ENCODE measurements at places on chromosomes 1 and 21.

DNA sequence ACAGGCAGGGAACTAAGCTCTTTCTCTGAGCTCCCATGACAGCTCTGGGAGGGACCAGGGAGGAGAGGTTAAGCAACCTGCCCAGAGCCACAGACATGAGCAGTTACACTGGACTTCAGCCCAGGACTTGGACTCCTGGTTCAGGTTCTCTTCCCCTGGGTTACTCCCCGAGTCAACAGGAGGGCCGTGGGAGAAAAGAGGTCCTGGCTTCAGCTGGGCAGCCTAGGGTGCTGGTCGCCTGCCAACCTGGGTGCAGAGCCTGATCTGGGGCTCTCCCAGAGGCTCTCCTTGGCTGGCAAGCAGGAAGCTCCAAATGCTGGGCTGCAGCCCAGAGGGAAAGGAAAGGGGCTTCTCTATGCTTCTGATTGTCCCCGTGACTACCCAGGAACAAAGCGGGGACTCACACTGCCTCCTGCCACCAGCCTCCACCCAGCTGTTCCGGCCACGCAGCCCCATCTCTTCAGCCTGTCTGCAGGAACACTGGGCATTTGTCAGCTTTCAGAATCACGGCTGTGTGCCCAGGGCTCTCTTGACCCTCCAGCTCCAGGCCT, 141.8 kb downstream of the HIVEP3 start:
- no peak for DNase-seq

- DNase-seq = no peak
Measured at GRCh38 chr1:33361532-33362235, 40.8 kb upstream of the A3GALT2 start.

DNA sequence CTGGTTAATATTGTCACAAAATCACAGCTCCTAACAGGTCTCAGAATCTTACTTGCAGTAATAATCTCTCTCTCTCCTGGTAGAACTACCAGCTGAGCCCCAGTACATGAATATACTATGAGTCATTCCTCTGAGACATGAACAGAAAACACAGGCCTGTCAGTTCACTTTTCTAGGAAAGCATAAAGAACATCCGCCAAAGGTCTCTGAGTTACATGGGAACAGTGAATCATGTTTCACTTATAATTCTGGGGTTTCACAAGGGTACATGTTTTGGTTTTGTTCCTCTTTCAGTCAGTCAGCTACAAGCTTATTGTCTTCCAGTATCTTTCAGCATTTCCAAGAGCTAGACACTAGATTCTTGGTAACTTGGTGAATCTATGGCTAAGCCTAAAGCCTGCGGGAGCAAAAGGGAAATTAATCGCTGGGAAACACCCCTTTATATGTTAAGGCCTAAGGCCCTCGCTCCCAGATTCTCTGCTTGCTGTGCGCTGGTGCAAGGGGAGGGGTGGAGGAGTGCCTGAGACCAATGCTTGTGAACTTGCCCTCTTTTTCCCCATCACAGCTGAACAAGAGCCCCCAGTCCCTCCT, 31.7 kb downstream of the IFNGR2 start:
- DNase-seq = no peak

GRCh38 chr21:33940881-33941245, 25.3 kb upstream of the ATP5PO start:
- no peak for DNase-seq

GRCh38 chr1:5481889-5482288, 510.3 kb downstream of the NPHP4 start:
- no peak for DNase-seq

- no peak for DNase-seq
Measured at GRCh38 chr1:201619513-201619912, 80.6 kb downstream of the NAV1 start.

DNA sequence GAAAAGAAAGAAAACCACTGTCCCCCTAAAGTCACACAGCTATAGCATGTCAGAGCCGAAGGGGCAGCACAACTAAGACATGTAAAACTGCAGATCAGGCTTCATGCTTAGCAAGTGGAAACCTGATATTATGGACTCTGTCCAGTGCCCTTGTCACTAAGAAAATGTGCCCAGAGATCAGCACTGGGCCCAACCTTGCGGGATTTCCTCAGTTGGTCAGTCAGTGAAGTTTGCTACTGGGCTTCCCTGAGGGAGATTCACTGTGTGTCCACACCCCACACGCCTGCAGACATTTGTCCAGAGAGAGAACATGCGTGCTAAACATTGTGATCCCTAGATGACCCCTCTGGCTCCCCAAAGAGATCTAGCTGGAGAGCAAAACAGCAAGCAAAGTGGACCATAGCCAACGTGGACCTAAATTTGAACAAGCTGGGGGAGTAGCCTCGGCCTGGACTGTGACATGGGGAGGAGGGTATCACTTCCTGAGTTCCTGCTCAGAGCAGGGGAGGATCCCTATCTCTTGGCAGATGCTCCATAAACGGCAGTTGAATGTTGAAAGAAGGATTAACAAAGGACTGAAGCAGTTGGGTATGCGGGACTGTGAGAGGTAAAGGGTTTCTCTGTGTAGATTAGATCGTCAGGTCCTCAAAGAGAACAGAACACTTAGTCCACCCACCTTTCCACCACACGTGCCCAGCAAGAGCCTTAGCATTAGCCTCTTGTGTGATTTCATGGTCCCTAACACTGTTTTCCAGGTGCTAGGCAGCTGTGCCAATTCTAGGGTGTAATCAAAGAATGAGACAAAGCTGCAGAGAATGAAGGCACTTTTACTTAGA, 53.6 kb downstream of the GLUL start:
- DNase-seq = no peak

DNA sequence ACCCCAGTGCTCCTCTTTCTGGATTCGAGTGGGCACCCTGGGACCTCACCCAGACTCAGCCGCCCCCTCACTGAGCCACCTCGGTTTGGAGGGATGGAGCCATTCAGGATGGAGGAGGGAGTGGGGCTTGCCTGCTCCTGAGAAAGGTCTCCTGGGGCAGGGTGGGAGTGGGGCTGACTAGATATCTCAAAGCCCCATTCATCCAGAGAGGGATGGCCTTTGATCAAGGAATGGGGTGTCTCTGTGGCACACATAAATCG, 10.1 kb upstream of the SPSB1 start:
- no peak for DNase-seq

GRCh38 chr1:23177438-23178380, 9.1 kb upstream of the LUZP1 start:
- no peak for DNase-seq

GRCh38 chr1:220579317-220579716, 51.4 kb downstream of the MARK1 start:
- DNase-seq = no peak

Data from SW 1271 (cell line).